K562 (cell line): ENCODE measurements at places on chromosomes 2 and 18. TPM values are rescaled to one million over a fixed set of nuclear protein-coding genes. Genes with fewer than 3 reads are reported as not detected.
A peak's percentile ranks its signal among the peaks of the same experiment; 100 is the strongest.

DNA sequence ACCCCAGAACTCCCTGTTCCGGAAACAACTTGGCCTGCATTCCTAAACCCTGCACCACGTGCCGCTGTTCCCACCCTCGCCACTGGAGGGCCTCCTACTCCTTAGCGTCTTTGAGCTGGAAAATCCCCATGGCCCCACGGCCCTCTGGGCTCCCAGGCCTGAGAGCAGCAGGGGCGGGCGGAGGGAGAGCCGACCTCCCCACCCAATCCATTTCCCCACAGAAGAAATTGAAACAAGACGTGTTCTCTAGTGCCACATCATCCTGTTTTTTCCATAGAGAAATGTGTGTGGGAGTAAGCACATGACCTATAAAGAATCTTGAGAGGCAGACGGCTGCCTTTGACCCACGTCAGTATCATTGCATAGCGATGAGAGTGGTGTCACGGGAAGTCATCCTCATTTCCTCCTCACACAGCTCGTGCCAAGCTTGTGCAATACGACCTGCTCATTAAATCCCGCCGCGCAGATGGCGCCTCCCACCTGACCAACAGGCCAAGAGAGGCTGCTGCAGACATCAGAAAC, 79.2 kb downstream of the LAMA1 start:
- DNase-seq: peak; percentile 60

DNA sequence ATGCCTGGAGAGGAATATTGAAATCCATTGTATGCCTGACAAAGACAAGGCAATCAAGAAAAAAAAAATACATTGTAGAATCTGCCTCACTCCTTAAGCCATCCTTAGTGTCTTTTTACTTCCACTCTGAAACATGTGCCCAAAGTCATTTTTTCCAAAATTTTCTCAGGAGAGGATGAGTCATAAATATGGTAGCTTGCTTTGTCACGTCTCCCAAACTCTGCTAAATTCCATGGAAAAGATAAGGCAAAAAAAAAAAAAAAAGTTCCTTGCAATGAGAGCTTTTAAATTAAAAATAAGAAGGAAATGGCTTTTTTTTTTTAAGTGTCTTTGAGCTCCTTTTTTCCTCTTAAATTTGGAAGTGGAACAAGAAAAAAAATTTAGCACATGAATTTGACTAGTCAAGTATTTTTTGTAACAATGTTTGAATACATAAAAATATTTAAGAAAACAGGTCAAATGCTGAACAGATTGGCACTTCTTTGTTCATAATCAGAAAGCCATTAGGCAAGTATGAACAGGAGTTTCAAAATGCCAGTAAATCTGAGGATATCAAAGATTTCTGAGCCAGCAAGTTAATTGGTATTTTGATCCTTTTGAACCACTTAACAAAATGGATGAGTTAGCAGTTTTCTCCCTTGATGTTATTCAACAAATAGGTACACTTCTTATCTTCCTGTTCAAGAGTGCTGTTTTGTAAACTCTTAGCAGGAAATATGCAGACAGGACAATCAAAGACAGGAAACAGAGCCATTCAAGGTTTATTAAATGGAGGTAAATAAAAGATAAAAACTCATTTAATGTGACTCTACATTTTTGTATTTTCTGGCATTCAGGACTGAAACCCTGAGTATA, 247.3 kb upstream of the SP5 start:
- DNase-seq: no peak

DNA sequence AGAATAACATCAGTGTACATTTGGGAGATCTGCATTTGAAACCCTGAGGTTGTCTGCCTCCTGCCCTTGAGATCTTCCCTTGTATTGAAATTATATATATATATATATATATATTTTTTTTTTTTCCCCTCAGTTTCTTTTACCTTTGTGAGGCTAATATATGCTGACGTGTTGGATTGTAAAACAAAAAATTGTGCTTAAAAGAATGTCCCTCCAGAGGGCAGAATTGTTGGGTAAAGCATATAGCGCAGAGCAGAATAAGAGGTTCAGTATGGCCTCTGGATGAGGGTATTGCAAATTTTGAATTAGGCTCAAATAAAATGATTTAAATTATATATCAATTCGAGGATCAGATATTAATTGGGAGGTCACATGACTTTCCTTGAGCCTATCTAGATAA, 12.4 kb downstream of the NABP1 start:
- DNase-seq: no peak

- DNase-seq: no peak
Measured at GRCh38 chr2:129768485-129769184, 210.8 kb upstream of the RAB6C start.

DNA sequence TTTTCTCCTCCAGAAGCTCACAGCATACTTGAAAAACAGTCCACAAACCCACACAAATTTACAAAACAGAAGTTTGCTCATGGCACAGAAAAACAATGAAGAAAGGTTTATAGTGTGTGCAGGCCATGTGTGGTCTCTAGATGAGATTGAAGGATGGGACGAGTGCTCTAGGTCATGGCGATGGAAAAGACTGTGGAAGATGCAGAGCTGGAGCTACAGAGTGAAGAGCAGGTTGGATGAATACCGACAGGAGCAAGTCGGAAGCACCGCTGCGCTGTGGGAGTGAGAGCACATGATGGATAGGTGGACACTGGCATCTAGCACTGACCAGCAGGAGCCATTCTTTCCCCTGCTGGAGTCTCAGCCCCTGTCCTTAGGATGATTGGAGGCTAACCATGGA, 534.7 kb upstream of the RAB6C start:
- DNase-seq: no peak

DNA sequence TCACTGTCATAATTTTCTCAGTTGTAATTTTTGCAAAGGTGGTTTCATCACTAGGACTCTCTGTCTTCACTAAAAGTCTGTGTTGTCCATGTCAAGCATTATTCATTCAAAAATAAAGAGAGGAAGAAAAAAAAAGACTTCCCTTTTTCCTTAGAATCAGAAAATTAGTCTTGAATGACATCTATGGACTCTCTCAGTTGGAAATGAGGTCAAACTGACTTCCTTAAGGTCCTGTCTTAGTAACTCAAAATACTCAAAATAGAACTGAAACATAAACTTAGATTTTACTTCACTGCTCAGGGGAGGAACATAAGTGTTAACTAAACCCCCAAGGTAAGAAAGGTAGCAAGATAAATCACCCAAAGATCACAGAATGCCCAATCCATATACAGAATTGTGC, 2.2 kb upstream of the ZNF407 start:
- no peak for DNase-seq

SMARCAL1 gene
- polyA plus RNA-seq: 11.9 and 16.3 TPM in 2 replicates

GCG gene
- polyA plus RNA-seq: not detected in 2 replicates

PRSS56 gene
- not detected in 2 replicates for polyA plus RNA-seq

SLC9A4 gene
- not detected in 2 replicates for polyA plus RNA-seq
